ENCODE measurements at places on chromosomes 1 and 21. TPM values are rescaled to one million over a fixed set of nuclear protein-coding genes. Genes with fewer than 3 reads are reported as not detected.
A peak's percentile ranks its signal among the peaks of the same experiment; 100 is the strongest.

The UBASH3A gene
- 0.66 TPM for total RNA-seq

The C8A gene
- not detected for total RNA-seq

The SLC44A3 gene
- not detected for total RNA-seq

DNA sequence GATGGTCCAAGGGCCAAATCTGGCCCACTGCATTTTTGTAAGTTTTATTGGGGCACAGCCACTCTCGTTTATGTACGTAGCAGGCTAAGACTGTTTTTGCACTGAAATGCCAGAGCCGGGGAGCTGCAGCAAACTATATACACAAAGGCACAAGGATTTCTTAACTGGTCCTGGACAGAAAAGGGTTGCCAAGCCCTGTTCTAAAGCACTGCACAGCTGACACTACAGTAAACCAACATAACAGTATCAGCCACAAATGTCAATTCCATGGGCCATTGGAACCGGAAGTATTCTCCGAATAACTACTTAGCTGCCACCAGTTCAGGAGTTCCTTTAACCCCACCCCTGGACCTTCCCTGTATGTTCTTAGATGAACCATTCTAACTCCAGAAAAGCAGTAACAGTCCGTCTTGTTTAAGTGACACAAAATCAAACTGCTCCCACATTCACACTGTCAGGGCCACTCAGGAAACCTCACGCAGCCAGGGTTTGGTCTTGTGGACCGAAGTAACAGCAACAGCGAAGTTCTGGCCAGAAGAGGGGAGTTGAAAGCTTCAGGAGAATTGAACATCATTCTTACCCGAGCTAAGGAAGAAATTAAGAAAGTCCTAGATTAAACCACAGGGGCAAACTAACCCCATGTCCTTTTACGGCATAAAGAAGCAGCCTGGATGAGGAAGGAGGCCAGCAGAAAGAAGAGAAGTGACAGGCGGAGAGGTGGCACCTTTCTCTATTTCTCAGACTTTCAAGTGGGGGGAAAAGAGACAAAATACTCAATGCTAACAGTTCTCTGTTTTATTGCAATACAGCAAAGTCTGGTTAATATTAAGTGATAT is 49.2 kb downstream of the COQ8A start:
- H3K27ac ChIP-seq: no peak overlapping the region
- no peak overlapping the region for H3K4me3 ChIP-seq
- H3K36me3 ChIP-seq: peaks cover 17% of the 10 kb centered on the region
- peaks cover 15% of the 10 kb centered on the region for H3K4me1 ChIP-seq

DNA sequence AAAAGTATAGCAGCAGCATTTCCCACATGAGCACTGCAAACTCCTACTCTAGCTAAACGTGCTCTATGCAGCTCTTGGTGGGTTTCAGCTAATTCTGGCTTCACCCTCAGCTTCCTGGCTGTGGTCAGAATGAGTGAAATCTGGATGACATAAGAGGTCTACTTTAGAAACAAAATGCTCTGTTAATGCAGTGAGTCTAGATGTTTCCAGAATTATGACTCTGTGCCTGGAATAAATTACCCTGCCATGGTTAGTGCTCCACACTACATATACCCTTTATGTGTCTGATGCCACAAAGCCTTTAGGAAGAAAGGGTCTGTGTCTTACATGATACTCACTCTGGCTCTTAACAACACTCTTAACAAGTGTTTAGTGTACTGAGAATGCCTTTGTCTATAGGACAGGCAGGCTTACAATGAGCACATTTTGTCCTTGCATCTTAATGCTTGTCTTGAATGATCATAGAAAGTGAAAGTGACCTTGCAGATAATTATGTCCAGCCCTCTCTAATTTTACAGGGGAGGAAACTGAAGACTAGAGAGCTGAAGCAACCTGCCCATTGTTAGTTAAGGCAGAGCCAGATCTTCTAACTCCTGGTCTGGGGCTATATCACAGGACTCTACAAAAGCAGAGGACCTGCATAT is 9.2 kb downstream of the S100A10 start:
- peaks cover 52% of the 10 kb centered on the region for H3K36me3 ChIP-seq
- H3K27me3 ChIP-seq: no peaks in the 10 kb centered on the region
- DNase-seq: peak; percentile 49
- no peak overlapping the region for H3K4me3 ChIP-seq

DNA sequence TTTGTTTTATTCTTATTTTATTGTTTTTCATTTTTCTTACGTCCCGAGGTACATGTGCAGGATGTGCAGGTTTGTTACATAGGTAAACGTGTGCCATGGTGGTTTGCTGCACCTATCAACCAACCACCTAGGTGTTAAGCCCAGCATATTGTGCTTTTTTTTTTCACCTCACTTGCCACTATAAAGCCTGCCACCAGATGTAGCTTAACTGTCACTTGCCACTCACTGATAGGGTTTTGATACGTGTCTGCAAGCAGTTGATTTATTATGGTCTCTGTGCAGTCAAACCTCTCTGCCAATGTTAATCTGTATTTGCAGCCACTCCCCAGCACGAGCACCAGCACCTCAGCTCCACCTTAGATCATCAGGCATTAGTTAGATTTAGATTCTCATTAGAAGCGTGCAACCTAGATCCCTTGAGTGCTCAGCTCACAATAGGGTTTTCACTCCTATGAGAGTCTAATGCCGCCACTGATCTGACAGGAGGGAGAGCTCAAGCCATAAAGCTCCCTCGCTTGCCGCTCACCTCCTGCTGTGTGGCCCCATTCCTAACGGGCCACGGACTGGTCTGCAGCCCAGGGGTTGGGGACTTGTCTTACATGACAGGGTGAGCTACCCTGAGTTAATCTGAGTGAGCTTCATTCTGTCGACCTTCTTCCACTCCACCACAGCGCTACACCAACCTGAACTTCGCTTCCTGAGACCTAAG is 17.9 kb upstream of the ABCG1 start:
- no peaks in the 10 kb centered on the region for H3K36me3 ChIP-seq
- H3K4me3 ChIP-seq: no peak overlapping the region
- H3K4me1 ChIP-seq: peaks cover 35% of the 10 kb centered on the region
- DNase-seq: peak; percentile 64
- H3K27ac ChIP-seq: no peak overlapping the region
- H3K27me3 ChIP-seq: no peaks in the 10 kb centered on the region

GRCh38 chr1:184395370-184395769 is 8.5 kb downstream of the C1orf21 start:
- H3K27ac ChIP-seq: no peak overlapping the region
- DNase-seq: no peak
- H3K36me3 ChIP-seq: no peaks in the 10 kb centered on the region

DNA sequence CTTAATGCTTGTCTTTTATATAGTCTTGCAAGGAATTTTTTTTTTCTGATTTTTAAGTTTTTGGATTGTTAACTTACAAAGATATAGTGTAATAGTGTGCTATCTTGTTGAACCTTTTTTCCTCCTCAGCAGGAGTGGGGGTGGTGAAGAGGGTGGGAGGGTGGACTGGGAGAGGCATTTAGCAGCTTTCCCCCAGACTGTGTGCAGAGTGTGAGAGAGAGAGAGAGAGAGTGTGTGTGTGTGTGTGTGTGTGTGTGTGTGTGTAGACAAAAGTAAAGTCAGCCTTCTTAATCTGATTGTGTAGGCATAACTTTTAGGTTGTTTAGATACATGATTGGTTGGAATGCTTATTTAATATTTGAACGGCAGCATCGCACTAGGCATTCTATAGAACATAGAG is 4.9 kb downstream of the CAMTA1 start:
- H3K27ac ChIP-seq: no peak overlapping the region
- H3K27me3 ChIP-seq: no peaks in the 10 kb centered on the region
- no peak for DNase-seq
- H3K4me1 ChIP-seq: peaks cover 9% of the 10 kb centered on the region
- H3K36me3 ChIP-seq: peaks cover 6% of the 10 kb centered on the region

GRCh38 chr1:201020040-201020591 is 3.4 kb downstream of the KIF21B start:
- peak overlapping the region; percentile 80 for H3K27ac ChIP-seq
- H3K4me1 ChIP-seq: peaks cover 87% of the 10 kb centered on the region
- peak; percentile 67 for DNase-seq

DNA sequence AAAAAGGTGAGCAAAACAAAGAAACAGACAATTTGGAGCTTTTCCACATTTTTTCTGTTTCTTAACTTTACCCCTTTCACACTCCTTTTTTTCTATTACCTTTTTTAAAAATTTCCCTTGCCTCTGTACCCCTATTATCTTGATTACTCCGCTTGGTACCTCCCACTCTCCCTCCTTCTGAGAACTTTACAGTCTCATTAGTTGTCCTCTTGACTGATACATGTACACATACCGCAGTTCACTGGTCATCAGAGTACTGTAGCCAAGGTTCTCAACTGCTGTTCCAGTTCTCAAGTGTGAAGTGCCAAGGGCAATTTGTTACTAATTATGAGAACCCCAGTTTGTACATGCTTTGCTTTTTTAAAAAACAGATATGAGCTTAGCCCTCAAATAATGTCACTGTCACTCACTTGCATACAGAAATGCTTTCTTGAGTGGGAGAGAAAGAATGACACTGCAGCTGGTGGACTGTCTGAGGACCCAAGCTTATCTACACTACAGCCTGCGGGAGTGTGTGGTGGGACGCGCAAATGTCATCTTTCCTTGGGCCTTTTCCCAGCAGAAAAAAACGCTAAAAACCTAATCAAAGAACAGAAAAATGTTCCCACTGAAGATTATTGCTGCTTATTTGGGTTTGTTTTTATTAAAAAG is 160.8 kb downstream of the DISP1 start:
- no peaks in the 10 kb centered on the region for H3K4me1 ChIP-seq
- no peaks in the 10 kb centered on the region for H3K27me3 ChIP-seq
- H3K4me3 ChIP-seq: no peak overlapping the region
- no peaks in the 10 kb centered on the region for H3K36me3 ChIP-seq

GRCh38 chr1:31234123-31234708 is 5.5 kb downstream of the NKAIN1 start:
- no peak overlapping the region for H3K4me3 ChIP-seq
- DNase-seq: no peak
- H3K4me1 ChIP-seq: peaks cover 4% of the 10 kb centered on the region
- no peaks in the 10 kb centered on the region for H3K36me3 ChIP-seq

DNA sequence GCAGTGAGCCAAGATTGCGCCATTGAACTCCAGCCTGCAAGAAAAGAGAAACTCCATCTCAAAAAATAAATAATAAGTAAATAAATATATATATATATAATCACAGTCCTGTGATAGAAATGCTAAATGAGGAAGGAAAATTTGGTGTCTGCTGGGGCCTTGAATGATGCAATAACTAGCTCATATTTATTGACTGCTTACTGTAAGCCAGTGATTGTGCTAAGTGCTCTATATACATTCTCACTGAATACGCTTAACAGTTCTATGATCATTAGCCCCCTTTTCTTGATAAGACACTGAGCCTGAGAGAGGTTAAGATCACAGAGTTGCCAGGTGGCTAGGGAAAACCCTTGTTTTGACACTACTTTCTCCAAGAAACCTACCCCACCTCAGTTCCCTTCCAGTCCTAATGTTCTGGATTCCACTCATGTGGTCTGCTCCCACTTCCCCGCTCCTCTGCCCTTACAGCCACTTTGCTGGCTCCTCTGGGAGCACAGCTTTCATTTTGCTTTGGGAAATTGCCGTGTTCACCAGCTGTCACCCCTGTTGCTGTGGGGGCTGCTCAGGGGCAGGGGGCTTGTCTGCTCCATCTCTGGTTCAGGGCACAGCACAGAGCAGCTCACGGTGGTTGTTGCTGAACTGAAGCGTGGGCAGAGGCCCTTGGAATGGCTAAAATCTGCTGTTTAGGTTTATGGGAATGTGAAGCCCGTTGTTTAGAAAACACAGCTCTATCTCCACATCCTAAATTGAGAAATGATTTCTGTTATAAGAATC is 2.5 kb upstream of the BMP8A start:
- H3K27ac ChIP-seq: no peak overlapping the region
- peaks cover 3% of the 10 kb centered on the region for H3K27me3 ChIP-seq
- H3K36me3 ChIP-seq: peaks cover 31% of the 10 kb centered on the region
- peaks cover 12% of the 10 kb centered on the region for H3K4me1 ChIP-seq
- H3K4me3 ChIP-seq: no peak overlapping the region
- DNase-seq: no peak

DNA sequence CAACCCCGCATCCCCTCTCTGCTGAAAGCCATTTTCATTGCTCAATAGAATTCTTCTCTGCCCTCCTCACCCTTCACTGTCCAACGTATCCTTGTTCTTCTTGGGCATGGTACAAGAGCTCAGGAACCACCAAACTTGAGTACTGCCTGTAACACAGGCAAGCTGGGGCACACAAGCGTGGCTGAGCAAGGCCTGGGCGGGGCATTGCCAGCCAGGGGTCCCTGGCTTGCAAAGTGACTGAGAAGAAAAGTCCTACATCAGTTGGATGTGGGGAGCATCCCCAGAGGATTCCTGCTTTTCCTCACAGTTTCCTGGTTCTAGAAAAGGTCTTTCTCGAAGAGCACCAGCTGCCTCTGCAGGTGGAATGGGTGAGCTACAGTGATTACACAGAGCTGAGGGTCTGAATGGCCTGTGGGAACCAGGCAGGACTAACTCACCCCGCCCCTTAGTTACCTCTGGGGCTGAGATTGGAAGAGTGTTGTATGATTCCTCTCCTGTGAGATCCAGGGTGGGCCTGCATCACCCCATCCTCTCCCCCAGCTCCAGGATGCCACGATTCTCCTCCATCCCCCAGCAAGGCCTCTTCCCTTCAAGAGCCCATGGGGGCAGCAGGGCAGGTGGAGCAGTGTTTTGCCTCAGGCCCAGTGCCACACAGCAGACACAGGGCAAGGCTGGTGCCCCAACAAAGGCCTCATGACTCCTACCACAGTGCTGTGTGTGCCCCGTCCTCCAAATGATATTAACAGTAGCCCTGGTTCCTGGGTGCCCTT is 121.9 kb downstream of the MATN1 start:
- no peaks in the 10 kb centered on the region for H3K27me3 ChIP-seq
- H3K27ac ChIP-seq: no peak overlapping the region
- H3K36me3 ChIP-seq: no peaks in the 10 kb centered on the region
- no peaks in the 10 kb centered on the region for H3K4me1 ChIP-seq

DNA sequence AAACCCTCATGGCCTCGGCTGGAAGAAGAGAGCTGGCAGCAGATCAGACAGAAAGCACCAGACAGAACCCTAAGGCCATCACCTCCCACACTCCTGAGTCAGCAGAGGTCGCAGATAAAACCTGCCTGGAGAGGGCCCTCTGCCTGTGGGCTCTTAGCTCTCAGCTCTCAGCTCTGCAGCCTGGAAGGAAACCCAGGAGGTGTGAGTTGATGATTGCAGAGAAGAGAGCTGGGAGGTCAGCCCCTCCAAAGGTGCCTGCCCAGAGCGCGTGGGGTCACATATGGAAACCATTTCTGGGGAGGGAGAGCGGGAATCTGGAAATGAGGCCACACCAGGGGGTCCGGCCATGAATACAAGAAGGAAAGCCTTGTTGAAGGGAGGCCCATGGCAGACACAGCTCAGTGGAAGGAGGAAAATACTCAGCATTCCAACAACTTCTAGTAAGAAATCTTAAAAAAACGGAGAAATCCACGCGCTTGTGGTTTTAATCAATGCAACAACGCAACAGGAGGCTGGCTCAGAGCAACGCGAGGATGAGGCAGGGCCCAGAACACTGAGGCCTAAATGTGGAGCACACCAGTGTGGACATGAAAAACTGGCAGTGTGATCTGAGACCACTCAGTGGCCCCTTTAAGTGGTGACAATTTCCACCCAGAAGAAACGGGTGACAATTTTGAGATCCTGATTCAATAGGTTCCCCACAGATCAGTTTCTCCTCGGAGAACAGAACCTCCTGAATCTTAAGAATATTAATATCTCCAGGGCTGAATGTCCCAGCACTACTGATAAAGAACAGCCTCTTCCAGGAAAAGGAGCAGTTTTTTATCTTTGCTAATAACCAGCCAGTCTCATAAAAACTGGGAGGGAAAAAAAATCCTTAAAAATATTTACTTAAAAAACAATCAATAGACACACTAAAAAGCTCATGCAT is 45.7 kb downstream of the PSMG1 start:
- H3K36me3 ChIP-seq: no peaks in the 10 kb centered on the region
- no peak overlapping the region for H3K27ac ChIP-seq
- no peak overlapping the region for H3K4me3 ChIP-seq

GRCh38 chr1:39720094-39720999 is 18.3 kb upstream of the PPIE start:
- no peak overlapping the region for H3K4me3 ChIP-seq
- no peak for DNase-seq
- H3K4me1 ChIP-seq: no peaks in the 10 kb centered on the region
- H3K27me3 ChIP-seq: peaks cover 14% of the 10 kb centered on the region
- no peaks in the 10 kb centered on the region for H3K36me3 ChIP-seq
